ENCODE measurements at places on chromosomes 6 and 20.

DNA sequence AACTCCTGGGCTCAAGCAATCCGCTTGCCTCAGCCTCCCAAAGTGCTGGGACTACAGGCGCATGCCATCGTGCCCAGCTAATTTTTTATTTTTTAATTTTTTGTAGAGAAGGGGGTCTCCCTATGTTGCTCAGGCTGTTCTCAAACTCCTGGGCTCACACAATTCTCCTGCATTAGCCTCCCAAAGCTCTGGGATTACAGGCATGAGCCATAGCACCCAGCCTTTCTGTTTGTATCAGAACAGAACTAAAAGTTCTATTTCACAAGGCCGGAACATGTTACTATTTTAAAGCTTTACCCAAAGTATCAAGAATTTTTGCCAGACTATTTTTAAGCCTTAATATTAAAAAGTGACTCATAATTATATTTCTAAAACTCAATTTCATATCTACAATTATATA, 42.4 kb downstream of the NDRG3 start:
- no peak for DNase-seq

DNA sequence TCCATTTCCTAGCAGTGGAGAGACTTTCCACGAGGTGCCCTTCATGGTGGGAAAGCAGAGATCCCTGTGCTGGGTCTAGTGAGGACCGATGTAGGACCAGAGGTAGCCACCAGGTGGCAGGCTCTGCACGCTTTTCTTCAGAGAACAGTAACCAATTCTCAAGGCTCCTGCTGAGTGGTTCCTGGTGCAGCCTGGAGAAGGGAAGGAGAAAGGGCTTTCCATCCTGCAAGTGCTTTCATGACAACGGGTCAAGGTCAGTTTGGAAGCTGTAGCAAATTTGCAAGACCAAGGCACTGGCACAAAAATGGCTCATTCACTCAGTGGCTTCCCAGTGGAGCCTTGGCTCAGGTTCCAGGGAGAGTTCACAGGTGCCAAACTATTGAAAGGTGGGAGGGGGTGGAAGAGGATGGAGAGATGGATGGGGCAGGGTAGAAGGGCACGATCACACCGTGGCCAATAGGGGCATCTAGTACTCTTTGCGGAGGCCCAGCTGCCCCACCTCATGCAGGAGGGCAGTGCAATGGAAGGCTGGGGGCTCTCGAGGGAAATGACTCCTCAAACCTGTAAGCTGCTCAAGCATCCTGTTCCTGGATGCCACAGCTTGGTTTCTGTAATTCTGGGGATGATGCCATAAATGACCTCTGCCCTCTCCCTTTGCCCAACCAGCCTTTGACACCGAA, 25.5 kb upstream of the KCNK16 start:
- DNase-seq = peak; percentile 11

DNA sequence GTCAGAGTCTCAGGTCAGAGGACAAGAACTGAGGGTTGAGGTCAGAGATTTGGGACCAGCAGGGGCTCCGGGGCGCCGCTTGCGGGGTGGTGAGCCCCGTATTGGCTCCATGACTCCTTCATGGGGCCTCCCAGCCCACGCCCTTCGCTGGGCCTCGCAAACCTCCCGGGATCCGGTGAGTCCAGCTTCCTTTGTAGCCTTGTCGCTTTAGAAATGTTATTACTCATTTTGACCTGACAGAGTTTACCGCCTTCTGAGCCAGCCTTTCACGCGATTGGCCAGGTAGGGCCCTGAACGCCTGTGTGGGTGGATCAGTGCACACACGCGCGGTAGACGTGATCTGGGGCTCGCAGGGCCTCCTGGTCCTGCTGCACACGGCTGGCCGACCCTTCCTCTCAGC, 181.1 kb downstream of the ERMARD start:
- no peak for DNase-seq

- DNase-seq = no peak
Observed at GRCh38 chr6:17303444-17303843, 22.3 kb downstream of the RBM24 start.

DNA sequence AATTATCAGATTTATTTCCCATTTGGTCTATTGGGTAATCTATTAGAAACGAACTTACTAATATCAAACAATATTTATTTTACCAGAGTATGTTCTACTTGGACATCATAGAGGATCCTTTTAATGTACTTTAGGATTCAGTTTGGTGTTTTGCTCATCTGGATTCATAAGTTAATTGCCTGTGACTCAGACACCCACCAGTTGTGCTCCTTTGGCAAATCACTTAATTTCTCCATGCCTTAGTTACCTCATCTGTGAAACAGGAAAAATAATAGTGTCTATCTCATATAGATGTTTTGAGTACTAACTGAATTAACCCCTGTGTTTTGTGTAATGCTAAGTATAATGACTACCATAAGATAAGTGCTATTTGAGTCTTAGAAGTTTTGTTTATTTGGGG, 292.1 kb downstream of the LAMA2 start:
- DNase-seq = no peak

DNA sequence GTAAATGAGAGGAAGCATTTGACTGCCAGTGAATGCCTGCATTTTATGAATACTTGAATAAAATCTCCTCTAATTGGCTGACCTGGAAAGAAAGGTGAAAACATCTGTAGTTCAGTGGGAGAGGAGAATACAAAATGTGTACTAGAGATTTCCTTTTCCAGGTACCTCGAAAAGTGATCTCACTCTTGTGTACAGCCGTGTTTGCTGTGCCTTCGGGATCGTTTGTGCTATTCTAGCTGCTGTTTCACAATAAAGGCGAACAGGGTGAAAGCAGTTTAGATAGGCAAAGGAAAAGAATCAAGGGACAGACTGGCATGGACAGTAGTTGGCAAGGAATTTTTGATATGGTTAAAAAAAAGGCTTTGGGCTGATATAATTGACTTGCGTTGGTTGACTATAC, 112.3 kb downstream of the ARID1B start:
- no peak for DNase-seq

DNA sequence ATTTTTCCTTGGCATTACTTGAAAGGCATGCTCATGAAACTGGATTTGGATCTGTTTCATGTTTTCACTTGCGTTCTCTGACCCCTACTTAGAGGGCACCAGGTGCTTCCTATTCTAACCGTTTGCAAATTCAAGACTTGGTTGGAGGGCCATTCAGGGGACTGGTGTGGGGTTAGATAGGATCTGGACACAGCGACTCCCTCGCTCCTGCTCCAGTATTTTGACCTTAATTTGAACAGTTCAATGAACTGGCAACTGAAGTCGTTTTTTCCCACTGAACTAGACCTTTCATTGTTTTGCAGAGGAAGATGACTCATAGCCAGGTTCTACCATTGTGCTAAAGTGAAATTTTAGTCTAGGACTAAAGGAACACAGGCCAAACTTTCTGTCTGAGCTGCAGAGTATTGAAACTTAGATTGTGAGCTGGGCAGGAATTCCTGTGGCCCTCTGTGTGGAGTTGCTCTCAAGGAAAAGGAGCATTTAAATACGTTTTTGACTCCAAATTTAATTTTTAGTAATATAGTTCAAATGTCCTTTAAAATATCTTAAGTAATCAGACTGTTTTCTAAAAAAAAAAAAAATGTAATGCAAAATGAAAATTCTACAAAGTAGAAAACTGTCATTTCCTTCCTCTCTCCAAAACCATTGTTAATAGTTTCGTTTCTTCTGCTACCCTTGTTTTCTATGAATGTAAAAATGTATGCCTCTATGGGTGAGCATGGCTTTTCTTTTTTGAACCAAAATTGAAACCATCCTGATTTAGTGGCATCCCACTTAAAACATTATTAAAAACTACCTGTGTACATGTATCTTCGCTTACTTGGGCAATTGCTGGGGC, 64.8 kb downstream of the UTRN start:
- DNase-seq = peak; percentile 76

DNA sequence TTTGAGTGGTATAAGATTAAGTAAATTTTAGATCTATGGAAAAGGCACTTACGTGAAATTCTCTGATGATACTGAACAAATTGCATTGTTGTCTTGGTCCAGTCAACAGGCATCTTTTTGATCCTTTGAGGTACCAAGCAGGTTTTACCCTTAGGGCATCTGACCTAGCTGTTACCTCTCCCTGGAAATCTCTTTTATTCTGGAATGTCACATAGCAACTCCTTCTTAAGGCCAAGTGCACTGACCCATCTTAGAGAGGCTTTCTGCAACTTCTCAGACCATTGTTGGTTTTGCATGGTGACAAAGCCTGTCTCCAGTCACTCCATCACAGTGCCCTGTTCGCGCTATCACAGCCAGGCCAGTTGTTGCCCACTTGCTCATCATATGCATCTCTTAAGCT, 42.0 kb downstream of the TPD52L1 start:
- no peak for DNase-seq

DNA sequence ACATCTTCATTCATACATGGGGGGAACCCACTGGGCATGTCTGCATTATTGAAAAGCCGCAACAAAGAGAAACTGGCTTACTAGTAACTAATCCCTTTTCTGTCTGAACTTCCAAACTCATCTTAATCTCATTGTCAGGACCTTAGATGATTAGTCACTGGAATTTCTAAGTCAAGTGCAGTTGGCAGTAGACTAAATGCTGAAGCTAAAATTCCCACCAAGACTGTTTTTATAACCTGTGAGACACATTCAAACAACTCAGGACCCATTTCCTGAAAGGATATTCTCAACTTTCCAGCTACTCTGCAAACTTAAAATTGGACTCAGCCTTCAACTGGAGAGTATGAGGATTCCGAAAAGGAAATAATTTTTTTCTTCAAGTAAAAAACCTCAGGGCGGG, 94.8 kb upstream of the SCAF8 start:
- no peak for DNase-seq

GRCh38 chr6:98942263-98942803, 5.4 kb downstream of the FBXL4 start:
- DNase-seq = no peak

DNA sequence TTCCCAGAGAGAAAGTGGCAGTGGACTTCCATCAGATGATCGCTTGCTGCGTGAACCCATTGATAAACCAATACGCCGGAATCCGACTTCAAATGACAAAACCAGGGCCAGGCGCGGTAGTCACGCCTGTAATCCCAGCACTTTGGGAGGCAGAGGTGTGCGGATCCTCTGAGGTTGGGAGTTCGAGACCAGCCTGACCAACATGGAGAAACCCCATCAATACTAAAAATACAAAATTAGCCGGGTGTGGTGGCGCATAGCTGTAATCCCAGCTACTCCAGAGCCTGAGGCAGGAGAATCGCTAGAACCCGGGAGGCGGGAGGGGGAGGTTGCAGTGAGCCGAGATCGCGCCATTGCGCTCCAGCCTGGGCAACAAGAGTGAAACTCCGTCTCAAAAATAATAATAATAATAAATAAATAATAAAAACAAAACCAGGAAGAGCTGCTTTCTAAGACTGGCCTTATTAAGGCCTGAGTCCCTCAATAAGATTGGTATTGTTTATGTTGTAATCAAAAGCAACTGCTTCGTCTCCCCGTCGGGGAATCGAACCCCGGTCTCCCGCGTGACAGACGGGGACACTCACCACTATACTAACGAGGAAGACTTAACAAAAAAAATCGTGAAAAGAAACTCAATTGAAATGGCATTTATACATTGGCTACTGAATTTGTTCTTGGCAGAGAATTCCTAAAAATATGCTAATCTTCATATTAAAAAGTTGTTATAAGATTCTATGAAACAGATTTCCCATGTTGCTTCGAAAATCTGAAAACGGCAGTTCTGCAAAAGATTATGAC, 110.2 kb upstream of the ZNF184 start:
- DNase-seq = no peak

DNA sequence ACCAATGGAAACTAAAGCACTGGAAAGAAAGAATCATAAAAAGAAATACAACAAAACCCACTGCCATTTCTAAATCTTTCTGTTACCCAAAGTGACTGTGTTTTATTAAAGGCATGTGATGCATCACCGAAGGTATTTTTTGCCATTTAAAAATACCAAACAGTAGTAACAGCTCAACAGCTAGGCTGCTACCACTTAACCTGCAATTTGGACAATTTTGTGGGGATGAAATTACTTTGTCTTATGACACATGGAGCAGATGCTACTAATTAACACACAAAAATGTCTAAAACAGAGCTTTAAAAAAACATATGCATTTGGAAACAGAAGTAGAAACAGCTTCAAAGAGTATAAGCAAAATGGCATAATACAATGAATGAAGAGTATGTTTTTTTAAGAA, 97.4 kb downstream of the ATXN1 start:
- DNase-seq = no peak

- DNase-seq = no peak
Observed at GRCh38 chr6:132404330-132404729, 3.1 kb upstream of the MOXD1 start.

DNA sequence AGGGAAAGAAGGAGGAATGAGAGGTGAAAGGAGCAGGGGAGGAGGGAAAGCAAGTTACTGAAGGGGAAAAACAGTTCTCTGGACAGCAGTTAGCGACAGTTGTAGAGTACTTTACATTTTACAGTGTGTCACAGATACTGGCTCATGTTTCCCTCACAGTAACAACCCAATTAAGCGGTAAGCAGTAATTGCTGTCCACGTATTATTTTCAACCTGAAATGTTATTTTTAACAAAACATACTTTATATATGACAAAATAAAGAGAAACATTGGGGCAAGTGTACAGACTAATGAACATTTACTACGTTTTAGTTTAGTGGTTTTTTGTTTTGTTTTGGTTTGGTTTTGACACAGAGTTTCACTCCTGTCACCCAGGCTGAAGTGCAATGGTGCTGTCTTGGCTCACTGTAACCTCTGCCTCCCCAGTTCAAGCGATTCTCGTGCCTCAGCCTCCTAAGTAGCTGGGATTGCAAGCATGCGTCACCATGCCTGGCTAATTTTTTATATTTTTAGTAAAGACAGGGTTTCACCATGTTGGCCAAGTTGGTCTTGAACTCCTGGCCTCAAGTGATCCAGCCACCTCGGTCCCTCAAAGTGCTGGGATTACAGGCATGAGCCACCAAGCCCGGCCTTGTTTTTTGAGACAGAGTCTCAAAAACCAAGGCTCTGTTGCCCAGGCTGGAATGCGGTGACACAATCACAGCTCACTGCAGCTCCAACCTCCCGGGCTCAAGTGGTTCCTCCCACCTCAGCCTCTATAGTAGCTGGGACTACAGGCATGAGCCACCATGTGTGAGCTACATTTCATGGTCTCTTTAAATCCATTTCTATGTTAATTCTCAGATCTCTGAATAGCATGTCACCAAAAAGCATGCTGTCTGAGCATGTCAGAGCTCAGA, 22.6 kb upstream of the BTN3A2 start:
- no peak for DNase-seq

All from bone marrow (tissue), 2 donors.